ENCODE measurements at places on chromosomes 7 and 10.

GRCh38 chr10:7596356-7596755, 70.4 kb downstream of the ITIH5 start:
- DNase-seq, result no peak

DNA sequence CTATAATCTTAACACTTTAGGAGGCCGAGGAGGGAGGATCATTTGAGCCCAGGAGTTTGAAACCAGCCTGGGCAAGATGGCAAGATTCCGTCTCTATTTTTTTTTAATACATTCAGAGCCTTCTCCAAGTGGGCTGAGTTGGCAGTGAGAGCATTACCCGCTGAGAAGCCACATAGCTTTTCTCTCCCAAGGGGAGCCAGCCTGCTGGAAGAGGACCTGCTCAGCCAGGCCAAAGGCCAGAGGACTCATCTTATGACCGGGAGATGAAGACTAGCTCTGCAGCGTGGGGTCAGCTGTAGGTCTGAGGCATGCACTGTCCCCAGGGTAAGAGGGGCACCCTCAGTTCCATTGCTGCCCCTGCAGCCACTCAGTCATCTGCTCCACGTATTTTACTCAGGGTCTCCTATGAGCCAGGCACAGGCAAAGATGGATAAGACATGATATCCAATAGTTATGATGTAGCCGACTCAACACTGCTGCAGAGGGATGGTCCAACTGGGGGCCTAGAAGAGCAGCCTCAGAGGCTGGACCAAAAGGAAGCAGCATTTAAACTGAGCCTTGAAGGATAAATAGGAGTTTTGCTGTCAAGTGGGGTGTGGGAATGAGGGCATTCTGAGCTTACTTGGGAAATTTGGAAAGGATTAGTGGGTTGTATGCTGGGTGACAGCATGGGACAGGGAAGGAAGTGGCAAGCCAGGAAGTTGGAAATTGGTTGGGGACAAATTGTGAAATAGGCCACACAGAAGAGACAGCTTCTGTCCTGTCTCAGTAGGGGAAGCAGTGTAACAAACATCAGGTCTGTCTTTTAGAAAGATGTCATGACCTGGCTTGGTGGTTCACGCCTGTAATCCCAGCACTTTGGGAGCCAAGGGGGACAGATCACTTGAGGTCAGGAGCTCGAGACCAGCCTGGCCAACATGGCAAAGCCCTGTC, 1.6 kb upstream of the MARVELD1 start:
- DNase-seq, result no peak

DNA sequence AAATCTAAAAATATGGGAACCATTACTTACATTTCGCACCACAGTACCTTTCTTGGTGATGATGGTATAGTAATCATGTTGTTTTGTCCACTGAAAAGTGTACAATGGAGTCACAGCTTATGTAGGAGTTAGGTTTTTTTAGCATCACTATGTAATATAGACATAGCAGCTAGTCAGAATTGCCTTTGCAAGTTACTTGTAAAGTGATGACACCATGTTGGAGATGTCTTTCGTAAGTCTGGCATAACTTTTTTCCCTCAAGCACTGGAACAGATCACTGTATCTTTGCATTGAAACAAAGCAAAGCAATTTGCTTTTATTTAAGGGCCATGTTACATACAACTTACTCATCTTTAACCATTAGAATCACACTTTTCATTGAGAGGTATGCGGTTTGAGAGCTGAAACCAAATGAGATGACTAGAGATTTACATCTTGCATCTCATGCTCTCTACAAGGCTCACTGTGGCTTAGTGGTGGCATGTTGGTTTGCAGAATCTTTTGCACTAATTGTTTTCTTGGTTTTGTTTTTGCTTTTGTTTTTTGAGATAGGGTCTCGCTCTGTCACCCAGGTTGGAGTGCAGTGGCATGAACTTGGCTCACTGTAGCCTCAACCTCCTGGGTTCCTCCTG, 18.3 kb downstream of the UBN2 start:
- DNase-seq, result no peak

- no peak for DNase-seq
Measured at GRCh38 chr7:633381-634018, 93.0 kb upstream of the DNAAF5 start.

DNA sequence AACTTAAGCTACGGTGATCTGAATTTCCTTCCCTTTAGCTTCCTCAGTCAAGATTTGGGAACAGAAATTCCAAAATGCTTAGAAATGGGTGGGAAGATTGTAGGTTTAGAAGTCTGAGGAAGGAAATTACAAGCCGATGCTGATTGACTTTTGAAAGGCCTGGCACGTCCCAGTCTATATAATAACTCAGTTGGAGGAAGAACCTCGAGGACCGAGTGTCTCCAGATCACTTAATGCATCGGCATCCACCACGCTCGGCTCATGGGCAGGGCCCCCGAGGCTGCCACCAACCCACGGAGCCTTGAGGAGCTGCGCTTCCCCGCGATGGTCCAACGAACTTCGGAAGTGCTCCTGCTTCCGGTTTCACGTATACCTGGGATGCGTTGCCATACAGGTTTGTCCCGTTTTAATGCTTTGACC, 10.4 kb upstream of the SP8 start:
- no peak for DNase-seq

DNA sequence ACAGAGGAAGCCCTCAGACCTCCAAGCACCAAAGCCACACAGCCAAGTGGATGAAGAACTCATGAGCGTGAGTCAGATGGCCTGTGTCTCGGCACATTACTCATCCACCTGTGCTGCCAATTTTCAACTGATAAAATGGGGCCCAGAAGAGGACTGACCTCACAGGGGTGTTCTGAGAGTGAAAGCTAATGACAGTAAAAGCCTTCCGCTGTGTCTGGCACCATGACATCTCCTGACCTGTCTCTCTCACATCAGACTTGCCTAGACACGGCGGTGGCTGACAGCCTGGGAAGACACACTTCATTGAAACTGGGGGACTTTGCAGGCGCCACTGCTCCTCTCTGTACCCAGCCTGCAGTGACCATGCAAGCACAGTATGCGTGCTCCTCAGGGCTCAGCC, 8.3 kb upstream of the SLC18A3 start:
- DNase-seq, result no peak

GRCh38 chr7:98785929-98786571, 83.8 kb downstream of the TMEM130 start:
- no peak for DNase-seq

DNA sequence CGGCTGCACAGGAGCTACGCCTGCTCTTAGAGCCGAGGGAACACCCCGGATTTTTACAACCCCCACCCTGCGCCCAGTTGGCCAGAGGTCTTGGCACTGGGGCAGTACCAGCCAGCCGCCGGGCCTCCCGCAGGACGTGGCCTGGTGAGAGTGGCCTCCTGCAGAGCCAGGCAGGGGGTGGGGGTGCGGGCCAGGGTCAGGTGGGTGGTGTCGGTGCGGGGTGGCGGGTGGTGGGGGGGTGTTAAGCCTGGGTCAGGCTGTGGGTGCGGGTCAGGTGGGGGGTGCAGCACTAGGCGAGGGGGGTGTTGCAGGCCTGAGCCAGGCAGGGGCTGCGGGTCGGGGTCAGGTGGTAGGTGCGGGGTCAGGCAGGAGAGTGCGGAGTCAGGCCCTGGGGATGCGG, 647 bp downstream of the ECHS1 start:
- DNase-seq, result no peak

DNA sequence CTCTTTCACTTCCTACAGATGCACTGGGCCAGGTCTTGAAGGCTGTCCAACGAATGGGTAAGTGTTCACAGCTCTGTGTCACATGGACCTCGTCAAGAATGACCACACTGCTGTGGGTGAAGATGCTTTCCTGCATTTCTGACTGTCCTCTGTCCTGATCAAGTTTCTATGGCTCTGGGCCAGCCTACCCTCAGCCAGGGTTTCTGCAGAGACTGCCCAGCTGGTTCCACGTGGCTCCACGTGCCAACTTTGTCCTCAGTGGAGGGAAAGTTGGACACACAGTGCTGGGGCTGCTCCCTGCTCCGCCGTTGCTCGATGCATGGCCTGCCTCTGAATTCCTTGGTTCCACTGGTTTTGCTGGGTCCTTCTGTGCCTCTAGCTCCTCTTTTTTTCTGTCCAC, 152.3 kb downstream of the EGFR start:
- no peak for DNase-seq

GRCh38 chr10:123377883-123378282, 223.7 kb downstream of the BUB3 start:
- no peak for DNase-seq

- no peak for DNase-seq
Measured at GRCh38 chr7:156003220-156004162, 191.2 kb upstream of the SHH start.

GRCh38 chr10:69952069-69952800, 100.4 kb upstream of the MACROH2A2 start:
- no peak for DNase-seq

DNA sequence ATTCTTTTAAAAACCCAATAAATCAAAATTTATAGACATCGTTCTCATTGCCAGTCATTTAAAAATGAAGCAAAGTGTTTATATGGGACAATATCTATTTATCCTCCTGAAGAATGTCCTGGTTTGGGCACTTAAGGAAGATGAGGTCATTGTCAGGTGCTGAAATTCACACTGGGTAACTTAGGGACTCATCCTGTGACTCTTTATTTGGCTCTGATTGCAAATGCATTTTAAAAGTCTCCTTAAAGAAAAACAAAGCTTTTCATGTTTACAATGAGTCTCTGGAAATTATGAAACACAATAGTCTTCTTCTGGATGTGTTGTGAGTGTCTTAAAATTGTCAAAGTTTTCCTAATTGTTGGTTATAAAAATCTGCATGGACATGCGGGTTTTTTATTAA, 69.5 kb upstream of the GPR158 start:
- DNase-seq, result no peak

GRCh38 chr7:140876519-140877248, 48.0 kb downstream of the BRAF start:
- peak; percentile 66 for DNase-seq

GRCh38 chr10:32237644-32238345, 109.2 kb downstream of the EPC1 start:
- DNase-seq, result peak; percentile 82

DNA sequence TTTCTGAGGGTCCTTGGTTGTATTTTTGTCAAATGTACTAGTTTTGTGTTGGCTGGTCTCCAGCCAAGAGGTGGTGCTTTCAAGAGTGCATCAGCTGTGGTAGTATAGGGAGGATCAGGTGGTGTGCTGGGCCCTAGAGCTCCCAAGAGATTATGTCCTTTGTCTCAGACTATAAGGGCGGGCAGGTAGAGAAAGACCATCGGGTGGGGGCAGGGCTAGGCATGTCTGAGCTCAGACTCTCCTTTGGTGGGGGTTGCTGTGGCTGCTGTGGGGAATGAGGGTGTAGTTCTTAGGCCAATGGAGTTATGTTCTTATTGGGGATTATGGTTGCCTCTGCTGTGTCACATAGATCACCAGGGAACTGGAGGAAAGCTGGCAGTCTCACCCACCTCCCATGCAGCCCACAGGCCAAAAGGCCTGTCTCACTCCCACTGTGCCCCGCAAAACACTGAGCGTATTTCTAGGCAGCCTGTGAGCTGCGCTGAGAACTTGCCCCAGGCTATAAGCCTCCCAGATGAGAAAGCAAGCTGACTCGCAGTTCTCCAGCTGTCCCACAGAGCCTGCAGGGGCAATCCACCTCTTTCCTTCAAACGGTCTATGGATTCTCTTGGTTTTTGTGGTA, 1066.7 kb downstream of the GRM8 start:
- peak; percentile 22 for DNase-seq

DNA sequence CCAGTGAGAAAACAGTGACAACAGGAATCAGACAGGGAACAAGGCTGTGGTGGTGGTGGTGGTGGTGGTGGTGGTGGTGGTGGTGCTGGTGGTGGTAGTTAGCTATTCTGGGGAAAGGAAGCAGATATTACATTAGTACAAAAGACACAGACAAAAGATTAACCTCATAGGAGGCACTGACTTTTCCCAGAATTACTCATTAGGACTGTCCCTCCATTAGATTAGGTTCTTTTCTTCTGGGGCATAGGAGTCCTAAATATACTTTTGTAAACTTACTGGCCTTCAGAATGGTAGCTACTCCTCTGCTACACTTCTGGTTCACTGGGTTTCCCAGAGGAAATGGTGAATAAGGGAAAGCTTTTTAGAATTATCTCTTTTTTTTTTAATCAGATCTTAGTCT, 156.6 kb upstream of the SEMA3D start:
- no peak for DNase-seq

DNA sequence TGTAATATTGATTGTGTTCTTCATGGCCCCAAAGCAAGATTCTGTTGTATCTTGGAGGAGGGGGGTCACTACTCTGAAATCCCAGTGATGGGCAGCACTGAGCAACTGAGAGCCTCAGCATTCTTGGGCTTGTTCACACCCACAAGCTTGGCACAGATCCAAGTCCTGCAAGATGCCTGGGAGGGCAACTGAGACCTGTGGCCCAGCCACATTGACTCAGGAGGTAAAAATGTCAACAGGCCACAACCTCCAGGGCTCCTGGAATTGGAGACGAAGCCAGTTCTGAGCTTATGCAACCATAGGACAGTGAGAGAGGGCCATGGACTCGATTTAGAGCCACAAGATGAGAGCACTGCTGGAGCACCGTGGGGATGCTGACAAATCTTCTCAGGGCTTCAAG, 3.1 kb upstream of the DOCK1 start:
- peak; percentile 47 for DNase-seq

GRCh38 chr10:101256387-101256786, 27.1 kb upstream of the LBX1 start:
- no peak for DNase-seq

- DNase-seq, result no peak
Measured at GRCh38 chr7:128869138-128869943, 6.7 kb downstream of the ATP6V1F start.

Measured in astrocyte of the cerebellum (primary cell).